ENCODE measurements at places on chromosomes 16 and 17. TPM values are rescaled to one million over a fixed set of nuclear protein-coding genes. Genes with fewer than 3 reads are reported as not detected.

GRCh38 chr17:53191878-53192277, 630.8 kb upstream of the KIF2B start:
- no peaks in the 10 kb centered on the region for H3K27me3 ChIP-seq
- no peaks in the 10 kb centered on the region for H3K4me1 ChIP-seq
- no peak for DNase-seq
- H3K27ac ChIP-seq = no peak overlapping the region
- H3K36me3 ChIP-seq = no peaks in the 10 kb centered on the region
- no peak overlapping the region for H3K4me3 ChIP-seq

DNA sequence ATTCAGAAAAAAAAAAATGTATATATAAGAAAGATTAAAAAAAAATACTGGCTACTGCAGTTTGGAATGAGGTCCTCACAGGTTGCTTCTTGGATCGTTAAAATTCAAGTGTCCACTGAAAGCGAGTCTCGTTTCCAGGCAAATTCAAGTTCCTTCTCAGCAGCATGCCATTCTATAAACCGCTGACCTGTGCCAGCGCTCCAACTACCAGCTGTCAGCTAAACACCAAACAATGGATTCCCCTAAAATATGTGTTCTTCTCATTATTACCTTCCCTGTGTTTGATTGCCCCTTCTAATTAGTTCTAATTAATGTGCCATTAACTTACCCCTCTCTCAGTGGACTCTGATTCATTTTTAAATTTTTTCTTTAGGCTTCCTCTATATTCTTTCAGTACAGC, 92.4 kb downstream of the DNAH9 start:
- no peak overlapping the region for H3K27ac ChIP-seq
- H3K4me1 ChIP-seq = no peaks in the 10 kb centered on the region
- no peaks in the 10 kb centered on the region for H3K27me3 ChIP-seq
- DNase-seq = no peak
- no peak overlapping the region for H3K4me3 ChIP-seq

WNT9B gene
- total RNA-seq = not detected

GRCh38 chr17:74117087-74117698, 86.3 kb upstream of the RPL38 start:
- H3K36me3 ChIP-seq = no peaks in the 10 kb centered on the region
- no peaks in the 10 kb centered on the region for H3K4me1 ChIP-seq
- peaks cover 4% of the 10 kb centered on the region for H3K27me3 ChIP-seq
- no peak for DNase-seq

Data from activated CD4-positive, alpha-beta T cell treated with anti-CD3 and anti-CD28 coated beads, Interleukin-2, amount 10 ng/mL, durations not matched to agents 24 days and 14 days (primary cell).